Activated CD4-positive, CD25-positive, alpha-beta regulatory T cell treated with anti-CD3 and anti-CD28 coated beads, Interleukin-2, amount 50 U/mL, for 16 hours (primary cell): ENCODE measurements at places on chromosomes 2 and 18.

DNA sequence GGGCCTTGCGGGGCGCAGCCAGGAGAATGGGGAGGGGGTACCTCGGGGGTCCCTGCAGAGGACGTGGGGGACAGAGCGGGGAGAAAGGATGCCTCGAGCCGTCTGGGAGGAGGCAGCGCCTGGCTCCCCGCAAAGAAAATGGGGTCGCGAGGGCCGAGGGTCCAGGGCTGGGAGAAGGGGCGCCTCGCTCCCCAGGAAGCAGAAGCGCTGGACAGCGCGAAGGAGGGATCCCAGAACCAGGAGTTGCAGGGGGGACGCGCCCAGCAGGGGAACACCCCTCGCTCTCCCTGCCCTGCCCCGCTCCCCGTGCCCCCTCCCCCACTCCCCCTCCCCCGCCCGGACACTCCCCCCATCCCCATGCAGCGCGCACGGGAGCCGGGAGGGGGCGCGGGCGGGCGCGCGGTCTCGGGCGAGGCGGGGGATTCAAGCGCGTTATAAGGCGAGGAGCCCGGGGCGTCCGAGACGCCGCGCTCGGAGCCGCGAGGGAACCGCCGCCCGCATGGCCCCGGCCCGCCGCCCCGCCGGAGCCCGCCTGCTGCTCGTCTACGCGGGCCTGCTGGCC, at the start of gene ERFE:
TSS of gene ERFE (plus strand) at position 462 of the 562 bp plus-strand sequence. CDS start at position 500, 38 bp downstream.
- DNase-seq: no peak

DNA sequence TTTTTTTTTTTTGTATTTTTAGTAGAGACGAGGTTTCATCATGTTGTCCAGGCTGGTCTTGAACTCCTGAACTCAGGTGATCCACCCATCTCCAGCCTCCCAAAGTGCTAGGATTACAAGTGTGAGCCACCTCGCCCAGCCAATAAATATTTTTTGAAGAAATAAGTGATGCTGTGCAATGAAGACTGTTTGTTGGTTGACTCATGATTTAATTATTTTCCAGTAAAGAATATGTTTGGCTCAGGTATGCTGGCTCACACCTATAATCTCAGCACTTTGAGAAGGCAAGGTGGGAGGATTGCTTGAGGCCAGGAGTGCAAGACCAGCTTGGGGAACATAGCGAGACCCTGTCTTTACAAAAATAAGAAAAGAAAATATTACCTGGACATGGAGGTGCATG, 41.8 kb upstream of the LPIN2 start:
- DNase-seq: no peak

DNA sequence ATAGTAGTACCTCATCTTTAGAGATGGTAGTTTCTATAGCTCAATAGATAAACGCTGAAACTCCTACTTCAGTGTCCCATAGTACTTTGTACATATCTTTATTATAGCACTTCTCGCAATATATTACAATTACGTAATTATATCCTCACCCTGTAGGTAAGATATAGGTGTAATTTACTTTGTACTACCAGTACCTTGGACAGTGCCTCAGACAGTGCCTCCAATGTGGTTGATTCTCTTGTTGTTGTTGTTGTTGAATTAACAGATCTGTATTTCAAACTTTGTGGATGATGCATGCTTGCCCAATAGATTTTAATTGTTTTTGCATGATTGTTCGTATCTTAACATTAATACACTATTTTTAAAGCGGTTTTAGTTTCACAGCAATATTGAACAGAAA, 188.6 kb downstream of the ARL6IP6 start:
- no peak for DNase-seq

GRCh38 chr2:174717273-174717672, 47.0 kb downstream of the CHRNA1 start:
- DNase-seq: no peak

- no peak for DNase-seq
Observed at GRCh38 chr18:56748698-56749268, 97.6 kb downstream of the WDR7 start.

GRCh38 chr2:154439156-154439555, 259.3 kb upstream of the KCNJ3 start:
- DNase-seq: no peak

- no peak for DNase-seq
Observed at GRCh38 chr18:48922801-48923730, 27.7 kb downstream of the SMAD7 start.

- DNase-seq: no peak
Observed at GRCh38 chr18:46182633-46183358, 78.6 kb downstream of the HAUS1 start.

DNA sequence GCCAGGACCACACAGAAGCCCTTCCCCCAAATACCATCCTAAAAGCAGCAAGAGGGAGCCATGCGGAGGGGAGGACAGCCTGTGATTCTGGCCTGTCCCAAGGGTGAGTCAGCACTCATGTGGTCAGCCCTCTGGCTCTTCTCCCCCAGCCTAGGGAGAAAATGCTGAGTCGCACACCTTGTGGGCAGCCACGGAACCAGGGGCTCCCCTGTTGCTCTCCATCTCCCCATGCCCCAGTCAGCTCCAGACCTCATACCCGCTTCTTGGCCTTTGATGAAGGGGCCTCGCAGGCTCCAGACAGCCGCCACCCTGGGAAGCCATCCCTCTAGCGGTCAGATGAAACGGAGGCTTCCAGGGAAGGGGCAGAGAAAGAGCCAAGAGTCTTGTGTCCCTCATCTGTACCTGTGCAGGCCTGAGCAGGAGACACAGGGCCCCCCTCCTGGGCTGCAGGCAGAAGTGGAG, 181.3 kb upstream of the SIX2 start:
- DNase-seq: no peak

- no peak for DNase-seq
Observed at GRCh38 chr18:49752095-49752457, 61.3 kb downstream of the ACAA2 start.

DNA sequence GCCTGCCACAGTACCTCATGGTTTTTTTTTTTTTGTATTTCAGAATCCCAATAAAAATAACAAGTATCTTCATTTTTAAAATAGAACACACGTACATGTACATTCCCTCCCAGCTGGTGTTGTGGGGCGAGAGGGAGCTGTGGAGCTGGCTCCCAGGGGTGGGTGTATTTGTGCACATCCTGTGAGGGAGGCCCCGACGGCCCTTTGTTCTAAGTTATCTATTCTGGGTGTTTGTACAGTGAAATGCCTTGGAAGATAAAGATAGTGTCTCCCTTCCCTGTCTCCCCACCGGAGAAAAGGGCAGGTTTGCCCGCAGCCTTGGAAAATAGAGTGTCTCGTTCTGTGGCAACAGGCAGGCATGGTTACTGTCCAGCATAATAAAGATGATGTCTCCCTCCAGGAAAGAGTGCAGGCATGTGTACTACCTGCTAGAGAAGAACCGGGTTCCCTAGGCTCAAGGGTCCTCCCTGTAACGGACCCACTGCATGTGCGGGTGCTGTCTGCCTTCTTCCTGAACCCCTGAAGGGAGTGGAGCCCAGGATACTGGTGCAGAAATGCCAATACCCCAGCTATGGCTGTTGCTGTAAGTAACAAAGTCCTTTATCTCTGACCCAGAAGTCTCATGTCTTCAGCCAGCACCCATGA, 12.1 kb upstream of the ALLC start:
- no peak for DNase-seq

DNA sequence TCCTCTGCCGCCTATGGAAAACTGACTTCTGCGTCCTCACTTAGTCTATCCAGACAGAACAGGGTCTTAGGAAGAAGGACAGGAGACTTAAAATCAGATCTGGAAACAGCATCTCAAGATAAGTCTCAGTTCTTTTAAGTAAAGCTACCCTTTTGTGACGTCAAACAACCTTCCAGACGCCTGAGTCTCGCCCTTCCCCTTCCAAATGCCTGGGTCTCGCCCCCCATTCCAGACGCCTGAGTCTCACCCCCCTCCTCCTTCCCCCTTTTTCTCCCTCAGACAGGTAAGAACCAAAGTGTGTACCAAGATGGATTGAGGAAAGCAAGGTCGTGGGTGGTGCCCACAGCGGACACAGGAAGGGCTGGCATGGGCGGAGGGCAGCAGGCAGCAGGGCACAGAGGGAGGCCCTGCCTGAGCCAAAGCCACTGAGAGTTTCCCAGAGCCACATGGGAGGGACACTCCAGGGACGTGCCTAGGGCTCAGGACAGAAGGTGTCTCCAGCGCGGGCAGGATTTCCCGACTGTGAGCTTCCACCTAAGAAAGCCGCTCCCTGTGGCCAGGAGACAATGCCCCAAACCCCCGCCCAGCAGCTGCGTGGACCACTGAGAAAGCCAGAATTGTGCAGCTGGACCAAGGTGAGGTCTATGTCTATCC, 51.3 kb downstream of the ANKMY1 start:
- DNase-seq: no peak

DNA sequence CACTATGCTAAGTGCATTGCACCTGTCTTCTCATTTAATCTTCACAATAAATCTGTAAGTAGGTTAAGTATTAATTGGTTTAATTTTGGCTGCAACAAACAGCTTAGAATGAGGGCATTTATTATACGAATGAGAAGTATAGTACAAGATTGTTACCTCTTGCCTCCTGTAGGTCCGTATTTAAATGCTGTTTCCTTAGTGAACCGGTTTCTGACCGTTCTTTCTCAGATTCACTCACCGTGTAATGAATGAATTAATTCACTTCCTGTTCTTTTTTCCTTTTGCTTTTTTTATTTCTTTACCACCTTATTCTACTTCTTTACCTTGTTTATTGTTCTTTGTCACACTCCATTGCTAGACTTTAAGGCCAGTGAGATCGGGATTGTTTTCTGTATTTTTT, 153.8 kb upstream of the RASGRP3 start:
- DNase-seq: no peak

- DNase-seq: no peak
Observed at GRCh38 chr2:217905896-217906295, 96.9 kb downstream of the TNS1 start.

DNA sequence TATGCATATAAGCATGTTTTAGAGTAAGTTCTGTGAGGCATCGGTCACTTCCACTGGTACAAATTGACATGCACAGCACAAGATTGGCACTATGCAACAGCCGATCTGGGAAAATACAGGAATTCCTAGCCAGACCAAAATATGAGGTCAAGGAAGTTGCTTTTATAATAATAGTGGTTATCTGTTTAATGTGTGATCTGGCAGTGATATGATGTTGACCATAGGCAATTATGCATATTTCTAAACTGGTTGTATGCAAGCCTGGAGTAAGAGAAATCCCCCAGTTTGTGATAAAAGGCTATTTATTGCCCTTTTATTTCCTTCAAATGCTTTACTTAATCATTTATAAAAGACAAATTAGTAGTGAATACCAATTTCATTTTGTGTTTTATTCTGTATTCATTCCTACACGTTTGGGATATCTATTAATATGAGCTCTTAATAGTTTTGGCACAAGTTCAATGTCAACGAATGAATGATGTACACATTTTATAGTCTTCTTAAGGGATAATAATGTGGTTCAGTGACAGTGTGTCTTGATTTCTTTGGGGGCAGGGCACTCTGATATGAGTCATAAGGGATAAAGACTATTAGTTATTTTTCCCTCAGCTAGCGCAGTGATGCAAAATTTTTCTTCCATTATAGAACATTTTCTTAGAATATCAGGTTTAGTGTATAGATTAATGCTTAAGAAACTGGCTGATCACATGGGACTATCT, 34.7 kb upstream of the ZEB2 start:
- DNase-seq: no peak
